ENCODE measurements at places on chromosomes 1 and 21. TPM values are rescaled to one million over a fixed set of nuclear protein-coding genes. Genes with fewer than 3 reads are reported as not detected.

DNA sequence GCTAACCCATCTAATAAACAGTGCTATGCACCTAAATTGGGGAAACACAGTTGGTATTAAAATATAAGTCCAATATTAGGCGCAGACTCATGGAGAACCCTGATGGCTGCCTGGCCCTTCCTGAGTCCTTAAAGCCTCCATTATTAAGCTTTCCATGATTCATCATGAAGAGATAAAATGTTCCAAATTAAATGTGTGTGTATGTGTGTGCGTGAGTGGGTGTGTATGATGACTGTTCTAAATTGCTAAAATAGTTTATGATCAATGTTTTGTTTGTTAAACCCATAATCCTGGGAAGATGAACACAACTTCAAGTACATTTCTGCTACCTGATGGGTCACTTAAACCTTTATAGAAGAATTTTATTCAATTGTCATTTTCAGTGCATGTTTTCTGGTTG lies 6.3 kb upstream of the RBBP5 start:
- no peak for DNase-seq

DNA sequence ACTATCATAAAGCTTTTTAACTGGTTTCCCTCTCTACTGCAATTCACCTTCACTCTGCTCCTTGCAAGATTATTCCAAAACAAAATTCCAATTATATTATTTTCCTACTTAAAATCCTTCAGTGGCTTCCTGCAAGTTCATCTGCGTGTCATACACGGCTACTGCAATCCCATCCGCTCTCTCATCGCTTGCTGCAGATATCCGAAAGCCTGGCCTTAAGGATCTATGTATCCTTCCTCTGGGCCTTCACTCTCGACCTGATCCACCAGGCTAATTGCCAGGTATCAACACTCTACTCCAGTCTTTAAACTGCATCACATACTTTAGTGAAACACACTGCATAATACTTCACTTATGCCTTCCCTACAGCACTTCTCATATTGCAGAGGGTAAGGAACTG lies 44.0 kb downstream of the VAV3 start:
- DNase-seq, result no peak

DNA sequence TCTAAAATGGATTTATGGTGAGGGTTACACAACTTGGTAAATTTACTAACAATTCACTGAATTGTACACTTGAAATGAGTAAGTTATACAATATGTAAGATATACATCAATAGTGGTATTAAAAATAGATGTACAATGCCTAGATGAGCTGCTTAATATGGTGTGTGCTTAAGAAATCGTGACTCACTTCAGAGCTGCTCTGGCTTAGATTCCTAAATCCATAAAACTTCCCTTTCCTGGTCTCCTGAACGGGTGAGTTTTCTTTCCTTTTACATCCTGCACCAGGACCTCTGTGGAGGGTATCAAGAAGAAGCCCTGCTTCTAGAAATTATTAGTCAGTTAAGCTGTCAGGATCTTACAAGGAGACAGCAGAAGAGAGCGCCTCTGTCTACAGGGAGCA lies 30.4 kb downstream of the H3-3A start:
- no peak for DNase-seq

Gene CR1L
- not detected for total RNA-seq

Gene IKBKE
- total RNA-seq, result 4.9 TPM

- no peak for DNase-seq
Observed at GRCh38 chr1:2395245-2395644, 3.6 kb downstream of the RER1 start.

GRCh38 chr1:98364544-98364943 lies 297.0 kb upstream of the SNX7 start:
- no peak for DNase-seq

- peak; percentile 43 for DNase-seq
Observed at GRCh38 chr1:178847396-178847849, 23.5 kb downstream of the ANGPTL1 start.
